Left ventricle myocardium superior (tissue), 1 donor: ENCODE measurements at places on chromosomes 5 and 9.

DNA sequence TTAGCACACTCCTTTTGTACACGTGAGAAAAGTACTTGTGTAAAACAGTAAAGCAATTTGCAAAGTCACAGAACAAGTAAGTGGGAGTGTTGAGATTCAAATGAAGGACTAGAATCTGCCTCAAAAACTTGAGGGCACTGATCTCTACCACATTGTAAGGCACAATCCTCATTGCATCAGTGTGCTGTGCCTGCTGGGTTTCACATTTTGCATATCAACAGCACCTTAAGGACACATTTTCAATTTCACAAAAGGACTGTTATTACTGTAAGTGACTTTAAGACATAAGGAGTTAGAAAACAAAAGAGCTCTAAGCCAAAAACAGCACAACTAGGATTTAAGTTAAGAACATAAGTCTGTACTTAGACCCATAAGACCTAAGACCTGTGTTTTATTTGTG, 44.7 kb upstream of the HK3 start:
- no peak for DNase-seq

DNA sequence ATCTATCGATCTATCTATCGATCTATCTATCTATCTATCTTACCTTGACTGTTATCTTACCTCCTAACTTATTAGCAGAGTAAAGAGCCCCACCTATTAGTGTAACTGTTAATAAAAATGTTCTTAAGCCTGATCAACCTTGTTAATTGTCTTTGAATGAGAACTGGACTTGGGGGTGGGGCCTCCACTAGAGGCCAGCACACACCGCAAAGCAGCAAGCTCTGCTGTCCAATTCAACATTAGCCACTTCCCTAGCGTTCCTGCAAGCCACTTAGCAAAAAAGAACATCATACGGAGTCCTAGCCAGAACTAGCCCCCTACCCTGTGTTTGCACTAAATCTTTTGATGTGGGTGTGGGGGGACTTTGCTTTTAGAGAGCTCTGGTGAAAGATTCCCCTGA, 515.8 kb downstream of the KDM4C start:
- DNase-seq = peak; percentile 57

DNA sequence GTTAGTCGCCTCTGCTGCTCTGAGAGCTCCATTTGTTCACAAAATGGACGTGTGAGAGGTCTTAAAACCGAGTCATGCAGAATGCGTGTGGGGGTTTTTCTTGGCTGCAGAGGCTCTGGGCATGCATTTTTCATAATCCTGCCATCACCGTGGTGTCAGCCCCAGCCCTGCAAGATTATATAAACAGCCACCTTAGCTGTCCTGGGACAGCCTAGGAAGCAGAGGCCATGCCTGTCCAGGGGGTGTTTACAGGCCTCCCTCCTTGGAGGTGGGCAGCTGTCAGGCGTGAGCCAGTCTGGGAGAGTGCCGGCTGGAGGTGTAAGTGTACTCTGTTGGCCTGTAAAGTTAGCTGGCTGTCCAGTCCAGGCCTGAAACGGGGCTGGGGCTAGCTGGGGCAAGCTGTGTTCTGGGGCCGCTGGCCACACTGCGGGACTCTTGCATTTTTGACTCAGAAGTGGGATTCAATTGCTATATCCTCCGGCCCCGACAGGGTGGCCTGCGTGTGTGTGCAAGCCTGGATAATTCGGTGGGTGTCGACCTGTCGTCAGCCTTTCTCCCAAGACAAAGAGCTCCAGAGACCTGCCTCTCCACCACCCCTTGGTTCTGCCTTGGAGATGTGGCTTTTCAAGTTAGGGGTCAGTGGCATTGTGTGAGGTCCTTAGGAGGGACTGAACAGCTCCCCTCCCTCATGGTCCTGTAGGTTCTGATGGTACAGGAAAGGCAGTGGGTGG, 2.4 kb downstream of the WNK2 start:
- no peak for DNase-seq

DNA sequence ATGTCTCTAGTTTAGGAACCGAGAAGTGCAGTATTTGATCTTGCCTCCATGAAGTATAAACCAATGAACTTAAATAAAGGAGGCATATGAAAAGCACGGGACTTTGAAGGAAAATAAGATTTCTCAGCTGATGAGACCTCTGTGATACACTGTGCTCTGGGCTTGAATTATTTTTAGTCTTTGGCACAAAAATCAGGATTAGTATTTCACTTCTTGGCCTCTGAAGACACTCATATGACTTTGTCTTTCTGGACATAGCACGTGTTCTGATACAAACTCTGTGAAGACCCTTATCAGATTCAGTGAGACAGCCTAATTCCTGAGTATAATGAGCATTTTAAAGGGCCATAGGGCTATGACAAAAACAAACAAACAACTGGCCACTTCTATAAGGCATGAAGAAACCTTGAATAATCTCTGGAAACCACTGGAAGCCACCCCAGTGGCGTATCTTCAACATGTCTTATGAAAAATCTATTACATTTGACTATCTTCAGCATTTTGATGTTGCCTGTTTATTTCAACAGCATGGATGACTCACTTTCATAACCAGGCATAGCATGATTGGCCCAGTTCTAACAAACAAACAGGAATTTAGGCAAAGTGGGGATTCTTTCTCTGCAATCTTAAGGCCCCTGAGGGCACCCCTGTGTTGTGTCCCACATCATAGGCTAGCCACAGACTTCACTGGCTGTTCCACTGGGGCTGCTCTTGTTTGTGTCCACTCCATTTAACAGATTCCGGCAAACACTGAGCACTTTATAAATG, 90.3 kb upstream of the ZNF462 start:
- no peak for DNase-seq

DNA sequence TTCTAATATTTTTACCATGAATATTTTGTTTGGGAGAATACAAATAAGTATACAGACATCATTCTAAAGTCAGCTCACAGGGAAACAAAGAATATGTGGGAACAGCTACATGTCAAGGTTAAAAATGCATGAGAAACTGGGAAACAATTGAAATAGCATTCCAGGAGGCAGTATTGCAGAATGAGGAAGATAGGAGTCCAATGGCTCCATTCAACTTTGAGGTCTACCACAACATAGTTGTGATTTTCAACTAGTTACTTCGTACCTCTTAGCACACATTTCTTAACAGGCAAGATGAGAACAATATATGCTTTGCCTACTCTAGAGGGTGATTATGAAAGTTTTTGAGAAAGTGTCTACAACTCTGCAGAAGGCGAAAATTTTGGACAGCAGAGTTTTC, 35.2 kb upstream of the CAST start:
- no peak for DNase-seq

DNA sequence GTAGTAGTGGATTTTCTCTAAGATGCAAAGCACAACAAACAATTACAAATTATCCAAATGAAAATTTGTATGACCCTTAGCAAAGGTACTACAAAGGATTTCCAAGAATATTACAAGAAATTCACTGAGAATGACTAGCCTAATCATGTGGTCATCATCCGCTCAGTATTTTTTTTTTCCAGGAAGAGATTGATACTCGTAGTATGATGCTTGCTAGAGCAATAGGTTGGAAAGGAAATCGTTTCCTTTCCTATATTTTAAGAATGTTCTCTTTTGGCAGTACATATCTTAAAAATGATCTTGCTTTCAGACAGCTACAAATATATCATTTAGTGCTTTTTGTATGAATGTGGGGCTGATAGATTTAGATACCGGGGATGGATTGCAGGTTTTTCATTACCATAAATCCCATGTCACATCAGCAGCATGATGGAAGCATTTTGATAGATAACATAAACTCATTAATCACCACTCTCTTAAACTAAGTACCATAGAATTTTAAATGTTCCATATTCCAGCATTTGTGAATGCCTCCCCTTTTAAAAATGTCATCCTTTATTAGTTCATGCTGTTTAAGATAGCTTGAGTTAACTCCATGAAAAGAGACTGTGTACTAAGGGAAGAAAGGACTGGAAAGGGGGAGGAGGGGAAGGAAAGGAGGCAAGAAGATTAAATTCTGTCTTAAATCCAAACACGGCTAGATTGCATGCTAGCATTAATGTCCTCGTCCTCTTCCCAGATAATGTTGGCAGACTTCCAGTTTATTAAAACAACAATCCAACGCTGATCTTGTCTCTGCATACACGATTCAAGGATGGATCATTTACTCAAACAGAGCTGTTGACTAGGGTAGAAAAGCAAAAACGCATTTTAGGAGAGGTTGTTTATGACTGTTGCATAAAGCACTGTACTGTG, 311.7 kb upstream of the ZNF608 start:
- DNase-seq = no peak

DNA sequence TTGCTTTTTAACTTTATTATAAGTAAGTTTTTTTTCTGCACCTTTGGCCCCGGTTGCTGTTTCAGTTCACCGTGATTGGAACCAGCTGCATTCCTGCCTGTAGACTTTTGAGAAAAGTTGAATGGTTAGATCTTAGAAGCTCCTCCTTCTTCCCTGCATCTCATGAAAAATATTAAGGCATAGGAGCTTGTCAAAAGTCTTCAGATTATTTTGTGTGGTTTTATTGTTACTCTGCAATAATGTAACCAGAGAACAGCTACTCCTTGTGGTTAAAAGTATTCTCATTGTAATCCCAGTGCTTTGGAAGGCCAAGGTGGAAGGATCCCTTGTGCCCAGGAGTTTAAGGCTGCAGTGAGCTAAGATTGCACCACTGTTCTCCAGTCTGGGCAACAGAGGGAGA, 3.3 kb upstream of the SLC2A8 start:
- DNase-seq = no peak

DNA sequence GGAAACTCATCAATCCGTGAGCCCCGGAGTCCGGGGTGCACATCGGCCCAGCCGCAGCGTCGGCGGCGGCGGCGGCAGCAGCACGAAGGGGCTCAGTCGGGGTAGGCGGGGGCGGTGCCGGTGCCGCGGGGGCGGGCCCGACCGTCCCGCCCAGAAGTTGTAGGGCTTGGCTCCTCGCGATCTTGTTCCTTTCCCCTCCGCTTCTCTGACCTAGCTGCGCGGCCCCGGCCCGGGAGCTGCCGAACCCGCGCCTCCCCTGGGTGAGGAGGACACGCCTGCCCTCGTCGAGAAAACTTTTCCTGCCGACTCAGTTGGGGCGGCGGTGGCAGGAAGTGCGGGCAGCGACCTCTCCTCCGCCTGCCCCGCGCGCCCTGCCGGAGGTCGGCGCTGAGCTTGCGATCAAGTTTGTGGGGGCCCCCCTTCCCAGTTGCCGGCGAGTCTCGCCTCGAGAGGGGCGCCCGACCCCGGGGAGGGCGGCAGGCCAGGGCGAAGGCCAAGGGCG, at the start of gene MAN2A1:
TSS of gene MAN2A1 (plus strand) at position 188 of the 502 bp plus-strand sequence. CDS start 491 bp downstream, outside the sequence.
- DNase-seq = peak; percentile 88

- DNase-seq = no peak
Measured at GRCh38 chr9:3740690-3741419, 215.1 kb upstream of the RFX3 start.

DNA sequence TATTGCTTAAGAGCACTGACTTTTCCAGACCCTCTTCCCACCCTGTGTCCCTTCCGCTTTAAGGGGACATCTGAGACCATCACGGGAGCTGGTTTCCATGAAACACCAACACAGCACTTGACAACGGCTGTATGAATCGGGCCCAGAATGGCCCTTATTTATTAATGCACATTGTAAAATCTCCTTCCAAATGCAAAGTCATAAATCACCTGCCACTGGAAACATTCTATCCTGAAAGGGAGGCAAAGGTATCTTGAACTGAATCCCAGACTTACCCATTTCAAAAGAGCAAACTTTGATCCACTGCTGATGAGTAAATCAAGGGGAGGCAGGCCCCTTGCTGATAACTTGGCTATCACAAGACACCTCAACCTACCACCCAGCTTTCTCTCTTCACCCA, 37.4 kb downstream of the SHB start:
- no peak for DNase-seq

- DNase-seq = no peak
Measured at GRCh38 chr9:101381833-101382342, 2.9 kb downstream of the BAAT start.

GRCh38 chr9:137487454-137488326, 28.6 kb upstream of the NSMF start:
- peak; percentile 21 for DNase-seq

GRCh38 chr5:165139721-165140120, 1634.3 kb downstream of the MAT2B start:
- no peak for DNase-seq

- no peak for DNase-seq
Measured at GRCh38 chr9:94174164-94174563, 84.9 kb upstream of the ZNF169 start.

- DNase-seq = no peak
Measured at GRCh38 chr5:34412736-34413135, 243.4 kb upstream of the RAI14 start.

DNA sequence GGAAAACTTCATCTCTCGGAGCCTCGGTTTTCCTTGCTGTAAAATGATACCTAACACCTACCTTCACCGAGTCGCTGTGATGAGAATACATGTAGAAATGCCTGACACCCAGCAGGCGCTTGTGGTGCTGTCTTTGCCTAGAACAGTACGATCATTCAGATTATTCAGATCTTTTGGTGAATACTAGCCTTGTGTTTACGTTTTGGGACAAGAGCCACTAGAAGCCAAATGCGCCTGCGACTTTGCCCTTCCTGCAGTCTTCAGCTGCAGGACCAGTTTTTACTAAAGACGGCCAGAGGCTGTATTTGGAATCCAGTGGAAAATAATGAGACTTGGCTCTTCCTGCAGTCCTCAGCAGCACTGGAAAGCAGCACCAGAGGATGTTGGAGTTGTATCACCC, 189.6 kb downstream of the TRIO start:
- no peak for DNase-seq

DNA sequence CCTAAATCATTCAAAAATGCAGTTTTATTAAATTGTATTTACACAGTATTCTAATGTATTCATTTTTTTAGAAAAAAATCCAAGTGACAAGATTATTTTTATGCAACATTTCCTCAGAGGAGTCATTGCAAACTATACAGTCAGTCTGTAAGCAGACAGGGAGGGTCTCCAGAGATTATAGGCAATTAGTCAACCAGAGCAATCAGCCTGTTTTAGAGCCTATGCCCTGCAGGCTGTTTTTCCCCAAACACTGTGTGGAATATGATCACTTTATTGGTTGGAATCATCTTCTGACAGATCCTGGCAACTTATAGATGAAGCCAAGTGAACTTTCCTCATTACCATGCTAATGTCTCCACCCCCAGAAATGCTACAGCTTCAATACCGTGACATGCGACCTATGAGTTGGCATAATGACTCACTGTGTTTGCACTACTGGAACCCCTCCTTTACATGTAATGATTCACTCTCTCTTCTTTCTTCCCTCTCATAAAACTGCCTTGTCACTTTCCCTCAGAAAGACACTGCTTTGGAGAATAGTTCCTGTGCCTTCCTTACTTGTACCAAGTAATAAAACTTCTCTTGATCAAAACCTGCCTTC, 577.7 kb upstream of the FTMT start:
- DNase-seq = no peak

GRCh38 chr5:82493221-82493620, 215.1 kb upstream of the RPS23 start:
- no peak for DNase-seq

- DNase-seq = peak; percentile 94
Measured at GRCh38 chr5:136080483-136081216, 51.9 kb downstream of the TGFBI start.

GRCh38 chr9:23820451-23821374, 5.3 kb downstream of the ELAVL2 start:
- DNase-seq = peak; percentile 23
